ENCODE measurements at places on chromosomes 1 and 21.

DNA sequence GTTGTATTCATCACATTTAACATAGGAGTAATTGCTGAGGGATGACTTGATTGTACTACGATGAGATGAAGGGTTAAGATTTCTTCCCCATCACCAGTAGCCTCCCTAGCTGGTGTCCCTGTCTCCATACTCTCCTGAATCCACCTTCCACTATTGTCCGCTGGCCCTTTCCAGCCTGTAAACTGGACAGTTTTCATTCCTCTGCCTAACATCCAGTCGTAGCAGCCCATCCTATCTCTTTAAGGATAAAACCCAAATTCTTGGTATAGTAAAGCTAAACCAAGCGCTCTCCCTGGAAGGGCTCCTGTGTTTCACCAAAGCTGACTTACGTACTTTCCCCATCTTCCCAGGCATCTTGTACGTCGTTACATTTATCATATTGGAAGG lies 670 bp downstream of the COX20 start:
- DNase-seq = no peak

DNA sequence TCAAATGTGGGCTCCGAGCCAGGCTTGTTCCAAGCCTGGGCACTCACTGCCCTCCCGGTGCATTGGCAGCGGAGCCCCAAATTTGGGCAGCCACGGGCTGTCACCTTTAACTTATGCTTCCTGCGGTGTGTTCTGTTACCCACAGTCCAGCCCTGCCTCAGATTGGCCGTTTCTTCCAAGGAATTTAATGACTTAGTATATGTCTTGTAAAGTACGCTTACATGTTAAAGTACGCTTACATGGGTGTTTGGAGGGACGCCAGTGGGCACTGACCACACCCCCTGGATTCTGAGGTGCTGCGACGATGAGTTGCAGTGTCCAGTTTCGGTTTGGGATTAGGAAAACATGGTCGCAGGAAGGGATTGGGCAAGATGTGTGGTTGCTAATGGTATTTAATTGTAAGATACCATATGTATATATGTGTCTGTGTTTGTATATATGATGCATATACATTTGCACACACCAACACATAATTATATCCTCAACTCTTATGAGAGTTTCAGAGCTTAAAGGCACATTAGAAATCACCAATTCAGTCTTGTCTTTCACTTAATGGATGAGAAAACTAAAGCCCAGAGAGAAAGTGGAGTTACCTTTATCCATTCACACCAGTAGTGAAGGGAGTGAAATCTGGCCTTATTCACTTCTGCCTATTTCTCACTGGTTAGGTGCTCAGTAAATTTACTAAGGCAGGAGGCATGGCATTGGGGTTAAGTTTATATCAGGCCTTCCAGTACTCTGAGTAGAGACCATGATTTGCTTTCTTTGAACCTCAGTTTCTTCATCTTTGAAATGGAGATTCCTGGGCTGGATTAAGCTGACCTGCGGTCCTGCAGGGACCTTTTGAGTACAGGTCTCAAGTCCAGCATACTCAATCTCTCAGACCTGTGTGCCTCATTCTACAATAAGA lies 1.0 kb downstream of the SMYD2 start:
- DNase-seq = no peak

- DNase-seq = no peak
Measured at GRCh38 chr1:108617008-108617723, 43.7 kb downstream of the HENMT1 start.

DNA sequence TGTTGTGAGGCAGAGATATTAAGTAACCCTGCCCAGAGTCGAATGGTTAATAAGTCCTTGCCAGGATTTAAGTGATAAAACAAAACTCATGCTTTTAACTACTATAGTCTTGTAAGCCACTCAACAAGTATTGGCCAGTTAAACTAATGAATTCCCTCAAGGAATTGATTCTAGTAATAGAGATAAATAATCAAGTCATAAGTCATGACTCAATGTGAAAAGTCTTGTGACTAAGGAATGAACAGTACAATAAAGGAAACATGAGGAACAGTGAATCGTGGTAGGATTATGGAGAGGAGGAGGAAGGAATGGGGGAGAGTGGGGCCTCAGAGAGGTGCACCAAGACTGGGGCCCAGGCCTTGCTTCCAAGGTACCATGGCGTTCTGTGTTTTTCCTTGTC lies 104.7 kb downstream of the FGGY start:
- no peak for DNase-seq

DNA sequence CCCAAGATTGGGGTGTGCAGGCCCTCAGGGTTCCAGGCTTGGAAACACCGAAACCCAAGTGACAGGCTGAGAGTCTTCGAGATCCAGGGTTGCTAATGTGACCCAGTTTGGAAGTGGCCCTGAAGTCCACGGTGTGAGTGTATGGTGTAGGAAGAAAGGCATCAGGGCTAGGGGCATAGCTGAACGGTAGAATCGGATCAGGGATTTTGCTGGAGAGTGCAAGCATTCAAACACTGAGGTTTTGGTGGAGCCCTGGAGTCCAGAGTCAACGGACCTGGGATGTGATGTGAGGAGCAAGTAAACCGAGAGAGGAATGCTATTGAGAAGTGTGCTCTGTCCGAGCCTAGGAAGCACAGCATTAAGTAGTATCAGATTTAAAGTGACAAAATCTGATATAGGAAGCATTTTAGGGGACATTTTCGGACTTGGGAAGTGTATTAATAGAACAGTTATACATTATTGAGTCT lies 958 bp downstream of the NFYC start:
- no peak for DNase-seq

- no peak for DNase-seq
Measured at GRCh38 chr1:86429835-86430234, 5.9 kb downstream of the CLCA2 start.

- no peak for DNase-seq
Measured at GRCh38 chr21:31912501-31912900, 39.7 kb downstream of the HUNK start.

DNA sequence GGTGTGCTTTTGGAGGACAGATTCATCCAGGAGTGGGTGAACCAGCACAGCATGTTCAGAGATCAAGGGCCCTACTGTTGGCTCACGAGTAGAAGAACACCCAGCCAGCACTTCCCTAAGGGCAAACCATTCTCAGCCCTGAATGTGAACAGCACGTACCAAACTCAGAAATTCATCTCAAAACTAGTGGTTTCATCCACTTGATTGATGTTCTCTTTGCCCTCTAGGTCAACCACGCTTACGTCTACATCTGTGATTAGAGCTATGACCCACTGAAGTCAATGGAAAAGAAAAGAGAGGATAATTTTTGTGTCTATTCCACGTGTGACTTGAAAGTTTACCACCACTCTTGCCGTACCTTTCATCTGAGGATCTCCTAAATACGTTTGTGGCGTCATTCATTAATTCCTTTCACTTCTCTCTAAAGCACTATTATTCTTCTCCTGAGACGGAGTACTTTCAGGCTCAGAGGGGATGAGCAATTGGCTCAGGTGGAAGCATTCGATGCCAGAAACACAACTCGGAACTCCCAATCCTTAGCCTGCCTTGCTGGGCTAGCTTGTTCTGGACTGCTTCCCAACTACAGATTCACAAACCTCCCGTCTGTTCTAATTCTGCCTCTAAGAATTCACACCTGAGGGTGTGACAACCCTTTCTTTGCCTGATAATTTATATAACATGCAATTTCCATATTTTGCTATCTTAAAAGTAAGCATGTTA lies 57.3 kb upstream of the HIVEP3 start:
- DNase-seq = no peak

GRCh38 chr1:39132505-39133339 lies 71.8 kb upstream of the MACF1 start:
- no peak for DNase-seq

- no peak for DNase-seq
Measured at GRCh38 chr1:237748171-237748960, 142.4 kb downstream of the ZP4 start.

Data from stimulated activated CD4-positive, alpha-beta T cell treated with anti-CD3 and anti-CD28 coated beads, Interleukin-1b, Interleukin-23, amount 100 ng/mL, for 1 hour (primary cell).